Stimulated activated CD4-positive, alpha-beta T cell treated with anti-CD3 and anti-CD28 coated beads, Interleukin-15, amount 100 ng/mL, for 48 hours (primary cell): ENCODE measurements at places on chromosomes 7 and 10.

DNA sequence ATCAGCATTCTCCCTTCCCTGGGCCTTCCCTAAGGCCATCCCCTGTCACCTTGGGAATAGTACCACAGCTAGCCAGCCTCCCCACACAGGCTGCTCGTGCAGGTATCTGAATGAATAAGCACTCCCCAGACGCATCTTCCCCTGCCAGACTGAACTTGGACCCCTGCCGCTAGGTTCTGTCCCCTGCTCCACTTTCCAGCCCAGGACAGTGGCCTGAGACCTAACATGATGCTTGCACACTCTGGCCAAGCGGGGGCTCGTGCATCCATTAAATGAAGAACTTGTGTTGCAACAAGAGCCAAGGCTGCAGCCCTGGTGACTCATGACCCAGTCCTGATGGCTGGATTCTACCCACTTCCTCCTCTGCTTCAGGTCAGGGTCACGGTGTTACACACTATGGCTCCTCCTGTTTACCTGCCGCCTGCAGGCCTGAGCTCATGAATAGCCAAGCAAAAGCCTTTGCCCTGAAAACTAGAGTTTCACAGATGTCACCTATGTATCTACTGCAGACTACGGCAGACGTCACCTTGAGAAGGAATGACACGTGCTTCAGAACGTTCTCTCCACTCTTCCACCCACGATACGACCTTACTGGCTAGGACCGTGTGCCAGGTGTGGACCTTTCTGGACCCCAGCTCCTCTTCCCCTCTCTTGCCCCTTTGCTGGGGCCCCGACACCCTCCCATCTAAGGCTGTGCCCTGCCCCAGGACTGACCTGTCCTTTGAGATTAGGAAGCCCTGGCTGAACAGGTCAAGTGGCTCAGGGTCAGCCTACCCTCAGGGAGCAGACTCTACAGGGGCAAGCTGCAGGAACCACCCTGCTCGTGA is 6.5 kb downstream of the ASB13 start:
- no peak for DNase-seq

- no peak for DNase-seq
These were observed 39.0 kb downstream of the TET1 start for GRCh38 chr10:68598978-68599770.

DNA sequence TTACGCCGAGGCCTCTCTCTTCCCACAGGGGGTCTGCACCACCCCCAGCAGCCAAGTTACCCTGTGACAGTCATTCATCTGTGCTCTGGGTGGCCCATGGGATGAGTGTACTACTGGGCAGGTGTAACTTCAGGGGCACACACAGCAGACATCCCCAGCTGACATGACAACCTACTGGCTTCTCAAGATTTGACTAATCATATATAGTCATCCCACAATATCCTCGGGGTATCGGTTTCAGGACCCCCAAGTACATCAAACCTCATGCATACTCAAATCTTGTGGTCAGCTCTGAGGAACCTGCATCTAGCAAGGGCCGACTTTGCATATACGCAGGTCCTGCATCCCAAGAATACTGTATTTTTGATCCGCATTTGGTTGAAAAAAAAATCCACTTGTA is 336.9 kb upstream of the C7orf33 start:
- DNase-seq: no peak

DNA sequence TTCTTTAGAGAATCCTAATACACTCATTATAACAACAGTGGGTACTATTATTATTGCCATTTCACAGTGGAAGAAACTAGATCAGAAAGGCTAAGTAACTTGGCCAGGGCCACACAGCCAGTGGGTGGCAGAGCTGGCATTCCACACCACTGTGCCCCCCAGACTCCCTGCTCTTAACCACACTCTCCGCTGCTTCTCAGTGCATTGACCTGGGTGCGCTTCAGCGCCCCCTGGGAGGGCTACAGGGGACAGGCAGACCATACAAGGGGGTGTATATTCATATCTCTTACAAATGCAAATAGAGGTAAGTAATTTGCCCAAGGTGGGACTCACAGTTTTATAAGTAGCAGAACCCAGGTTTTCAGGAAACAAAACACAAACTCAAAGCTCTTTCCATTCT is 77.0 kb upstream of the NMT2 start:
- DNase-seq: no peak

- DNase-seq: no peak
These were observed 207.2 kb downstream of the PARD3 start for GRCh38 chr10:34607894-34608293.

- no peak for DNase-seq
These were observed 127.2 kb downstream of the TEX36 start for GRCh38 chr10:125555743-125556142.
